ENCODE measurements at places on chromosomes 2 and 18. TPM values are rescaled to one million over a fixed set of nuclear protein-coding genes. Genes with fewer than 3 reads are reported as not detected.

CCDC178 gene
- total RNA-seq: not detected

CCDC93 gene
- total RNA-seq: 10.2 TPM

NPHP1 gene
- 1.1 TPM for total RNA-seq

MROH2A gene
- not detected for total RNA-seq

ACMSD gene
- not detected for total RNA-seq

CDH20 gene
- total RNA-seq: 0.27 TPM

CHRND gene
- total RNA-seq: not detected

SP9 gene
- not detected for total RNA-seq

SNTG2 gene
- not detected for total RNA-seq

SLC9A4 gene
- not detected for total RNA-seq

PTCD3 gene
- 53.9 TPM for total RNA-seq

DNER gene
- not detected for total RNA-seq

AMER3 gene
- total RNA-seq: under 0.01 TPM

TNFAIP6 gene
- total RNA-seq: 0.27 TPM
